Upper lobe of right lung (tissue), 1 donor: ENCODE measurements at places on chromosomes 6 and 20. TPM values are rescaled to one million over a fixed set of nuclear protein-coding genes. Genes with fewer than 3 reads are reported as not detected.

The ULBP2 gene
- 2.3 TPM for total RNA-seq

The FAM209B gene
- total RNA-seq: not detected

The HMGA1 gene
- total RNA-seq: 54.7 TPM

The GPR6 gene
- not detected for total RNA-seq

The VIP gene
- 1.6 TPM for total RNA-seq

The ECT2L gene
- not detected for total RNA-seq
